ENCODE measurements at places on chromosomes 4 and X.

GRCh38 chr4:64559571-64559970 lies 150.3 kb upstream of the TECRL start:
- no peak for DNase-seq

GRCh38 chr4:110442309-110442708 lies 33.6 kb upstream of the ENPEP start:
- no peak for DNase-seq

- no peak for DNase-seq
These were observed 2.4 kb upstream of the NSUN7 start for GRCh38 chr4:40747207-40747835.

DNA sequence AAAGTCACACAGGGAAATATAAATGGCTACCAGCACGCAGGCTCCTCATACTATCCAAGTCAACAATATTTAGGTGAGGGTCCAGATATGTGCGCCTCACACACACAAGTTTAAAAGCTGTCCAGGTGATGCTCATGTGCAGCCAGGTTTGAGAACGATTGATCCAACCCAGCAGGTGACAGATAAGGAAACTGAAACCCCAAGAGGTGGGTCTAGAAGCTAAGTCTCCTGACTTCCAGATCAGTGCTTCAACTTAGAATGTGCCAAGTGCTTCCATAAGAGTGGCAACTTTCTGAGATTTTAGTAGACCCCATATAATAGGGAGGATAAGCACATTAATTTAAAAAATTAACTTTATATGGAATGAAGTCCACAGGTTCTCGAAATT lies 54.4 kb upstream of the NAP1L5 start:
- DNase-seq = no peak

DNA sequence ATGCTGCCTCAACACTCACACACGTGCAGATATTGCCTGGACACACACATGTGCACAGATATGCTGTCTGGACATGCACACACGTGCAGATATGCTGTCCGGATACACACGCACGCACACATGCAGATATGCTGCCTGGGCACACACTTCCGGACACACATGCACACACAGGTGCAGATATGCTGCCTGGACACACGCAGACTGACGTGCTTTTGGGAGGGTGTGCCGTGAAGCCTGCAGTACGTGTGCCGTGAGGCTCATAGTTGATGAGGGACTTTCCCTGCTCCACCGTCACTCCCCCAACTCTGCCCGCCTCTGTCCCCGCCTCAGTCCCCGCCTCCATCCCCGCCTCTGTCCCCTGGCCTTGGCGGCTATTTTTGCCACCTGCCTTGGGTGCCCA lies 14.7 kb downstream of the FGFRL1 start:
- DNase-seq = peak; percentile 47

- DNase-seq = no peak
These were observed 17.8 kb downstream of the JADE1 start for GRCh38 chr4:128827296-128827695.

DNA sequence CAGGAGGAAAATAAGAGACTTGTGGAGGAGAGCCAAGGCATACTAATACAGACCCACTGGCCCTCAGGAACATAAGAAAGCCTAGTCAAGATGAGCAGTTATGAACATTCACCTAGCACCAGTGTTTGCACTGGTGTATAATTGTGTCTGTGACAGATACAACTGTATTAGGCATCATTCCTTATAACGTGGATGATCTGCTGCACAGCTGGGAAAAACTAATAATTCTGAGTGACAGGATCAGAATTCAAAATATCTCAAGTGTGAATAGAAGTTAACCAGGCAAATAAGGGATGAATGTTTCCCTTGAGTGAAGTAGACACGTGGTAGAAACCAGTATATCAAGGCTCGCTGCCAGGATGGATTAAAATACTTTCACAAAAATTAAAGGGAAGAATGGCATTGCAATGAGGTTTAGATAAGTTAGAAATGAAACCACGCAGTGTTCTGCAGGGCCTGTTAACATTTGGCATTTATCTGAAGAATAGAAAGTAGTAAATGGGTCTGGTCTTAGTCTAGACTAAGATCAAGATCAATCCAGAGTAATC lies 325.9 kb downstream of the EPHA5 start:
- DNase-seq = no peak

GRCh38 chrX:46169808-46170207 lies 375.4 kb downstream of the ZNF674 start:
- no peak for DNase-seq

- no peak for DNase-seq
These were observed 819.2 kb downstream of the PCDH18 start for GRCh38 chr4:136713140-136713539.

DNA sequence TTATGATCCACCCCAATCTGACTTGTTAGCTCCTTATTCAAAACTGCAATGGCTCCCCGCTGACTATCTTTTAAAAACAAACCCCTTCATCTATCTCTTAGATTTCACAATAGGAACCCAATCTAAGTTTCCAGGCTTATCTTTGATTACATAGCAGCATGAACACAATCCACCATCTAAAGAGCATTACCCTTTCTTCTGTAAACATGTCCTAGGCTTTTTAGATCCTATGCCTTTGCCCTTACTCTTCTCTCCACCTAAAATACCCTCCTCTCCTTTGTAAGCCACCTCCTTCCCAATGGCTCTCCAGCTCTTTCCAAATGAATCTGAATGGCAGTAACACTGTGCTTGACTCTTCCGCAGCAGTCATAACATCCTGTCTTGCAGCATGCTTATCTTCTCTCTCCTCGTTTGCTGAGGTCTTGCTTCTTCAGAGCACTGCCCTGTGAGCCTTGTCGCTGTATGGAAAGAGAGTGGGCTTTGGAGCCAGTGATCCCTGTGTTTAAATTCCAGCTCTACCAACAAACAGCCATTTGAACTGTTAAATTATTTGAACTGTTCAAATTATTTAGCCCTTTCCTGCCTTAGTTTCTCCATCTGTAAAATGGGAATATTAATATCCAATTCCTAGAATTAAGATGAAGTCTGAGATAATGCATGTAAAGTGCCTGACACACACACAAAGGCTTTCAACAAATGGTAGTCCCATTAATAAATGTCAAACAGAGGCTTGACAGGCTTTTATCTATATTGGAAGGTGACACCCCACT lies 16.2 kb upstream of the TSPAN5 start:
- DNase-seq = no peak

DNA sequence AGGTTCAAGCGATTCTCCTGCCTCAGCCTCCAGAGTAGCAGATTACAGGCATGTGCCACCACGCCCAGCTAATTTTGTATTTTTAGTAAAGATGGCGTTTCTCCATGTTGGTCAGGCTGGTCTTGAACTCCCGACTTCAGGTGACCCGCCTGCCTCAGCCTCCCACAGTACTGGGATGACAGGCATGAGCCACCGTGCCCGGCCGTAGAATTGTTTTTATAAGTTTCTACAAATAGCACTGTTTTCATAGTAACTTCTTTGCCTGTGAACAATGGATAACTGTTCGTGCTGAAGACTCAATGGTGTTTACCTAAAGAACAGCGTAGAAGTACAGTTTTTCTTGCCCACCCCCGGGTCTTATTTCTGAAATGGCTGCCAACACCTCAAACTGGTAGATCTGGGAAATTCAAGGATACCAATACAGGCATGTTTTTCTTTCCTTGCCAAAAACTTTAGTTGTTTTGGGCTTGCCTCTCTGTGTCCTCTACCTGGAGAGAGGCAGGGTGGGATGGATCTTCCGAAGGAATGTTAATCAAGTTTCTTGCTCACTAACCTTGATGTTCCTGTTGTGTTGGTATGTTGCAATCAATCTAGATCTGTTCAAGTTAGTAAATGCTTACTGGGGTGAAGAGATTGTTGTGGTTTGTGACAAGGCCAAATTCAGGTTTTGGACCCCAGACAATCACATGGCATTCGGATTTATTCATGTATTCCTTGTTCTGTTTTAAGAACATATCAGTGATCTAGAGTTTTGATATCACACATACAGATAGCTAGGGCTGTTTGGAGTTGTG lies 2.8 kb upstream of the RUFY3 start:
- no peak for DNase-seq

GRCh38 chr4:112552668-112553067 lies 36.7 kb upstream of the NEUROG2 start:
- DNase-seq = no peak

DNA sequence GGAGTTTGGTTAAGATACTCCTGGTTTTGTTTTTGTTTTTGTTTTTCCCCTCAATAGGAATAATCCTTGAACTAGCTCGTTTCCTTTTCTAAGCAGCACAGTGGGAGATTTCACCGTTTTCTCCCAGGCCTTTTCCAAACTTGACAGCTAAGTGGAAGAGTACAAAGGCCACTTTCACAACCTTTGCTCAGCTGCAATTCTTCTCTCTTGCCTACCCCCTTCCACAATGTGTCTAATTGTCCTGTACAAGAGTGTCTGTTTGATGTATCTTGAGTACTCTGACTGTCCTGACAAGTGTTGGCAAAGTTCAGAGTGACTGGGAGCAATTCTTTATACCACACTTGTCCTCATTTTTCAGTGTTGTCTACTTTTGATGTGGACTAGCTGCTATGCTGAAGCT lies 674.3 kb upstream of the AMOT start:
- DNase-seq = no peak

- DNase-seq = no peak
These were observed 297.5 kb downstream of the STPG2 start for GRCh38 chr4:97845758-97846157.

GRCh38 chr4:74230902-74231499 lies 73.1 kb downstream of the MTHFD2L start:
- DNase-seq = peak; percentile 65

DNA sequence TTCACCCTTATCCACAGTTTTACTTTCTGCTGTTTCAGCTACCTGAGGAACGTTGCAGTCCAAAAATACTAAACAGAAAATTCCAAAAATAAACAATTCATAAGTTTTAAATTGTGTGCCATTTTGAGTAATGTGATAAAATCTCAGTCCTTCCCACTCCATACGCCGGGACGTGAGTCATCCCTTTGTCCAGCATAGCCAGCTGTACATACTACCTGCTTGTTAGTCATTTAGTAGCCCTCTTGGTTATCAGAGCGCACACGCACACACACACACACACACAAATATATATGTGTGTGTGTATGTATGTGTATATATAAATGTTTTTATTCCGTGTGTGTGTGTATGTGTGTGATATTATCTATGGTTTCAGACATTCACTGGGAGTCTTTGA lies 4.8 kb upstream of the CCSER1 start:
- DNase-seq = no peak

- DNase-seq = no peak
These were observed 556.4 kb upstream of the CPEB2 start for GRCh38 chr4:14445882-14446281.

GRCh38 chrX:70476166-70476933 lies 31.7 kb downstream of the DLG3 start:
- DNase-seq = no peak

- no peak for DNase-seq
These were observed 6.4 kb upstream of the HAUS7 start for GRCh38 chrX:153476666-153477363.

DNA sequence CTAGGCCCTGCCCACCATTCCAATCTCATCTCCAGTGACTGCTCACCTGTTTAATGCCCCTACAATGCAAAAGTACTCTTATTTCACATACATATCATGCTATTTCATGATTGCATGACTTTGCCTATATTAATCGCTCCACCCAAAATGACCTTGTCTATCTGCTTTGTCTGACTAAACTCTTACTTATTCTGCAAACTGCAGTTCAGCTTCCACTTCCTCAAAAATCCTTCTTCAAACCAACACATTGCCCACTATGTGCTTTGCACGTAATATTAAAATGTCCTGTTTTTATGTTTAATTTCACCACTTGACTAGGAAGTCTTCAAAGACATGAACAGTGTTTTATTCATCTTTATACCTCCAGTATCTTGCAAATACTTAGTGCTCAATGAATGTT lies 229.6 kb downstream of the OPHN1 start:
- DNase-seq = no peak

GRCh38 chrX:54945224-54945623 lies 24.6 kb downstream of the TRO start:
- DNase-seq = no peak

- DNase-seq = no peak
These were observed 175.1 kb downstream of the AR start for GRCh38 chrX:67718926-67719325.

DNA sequence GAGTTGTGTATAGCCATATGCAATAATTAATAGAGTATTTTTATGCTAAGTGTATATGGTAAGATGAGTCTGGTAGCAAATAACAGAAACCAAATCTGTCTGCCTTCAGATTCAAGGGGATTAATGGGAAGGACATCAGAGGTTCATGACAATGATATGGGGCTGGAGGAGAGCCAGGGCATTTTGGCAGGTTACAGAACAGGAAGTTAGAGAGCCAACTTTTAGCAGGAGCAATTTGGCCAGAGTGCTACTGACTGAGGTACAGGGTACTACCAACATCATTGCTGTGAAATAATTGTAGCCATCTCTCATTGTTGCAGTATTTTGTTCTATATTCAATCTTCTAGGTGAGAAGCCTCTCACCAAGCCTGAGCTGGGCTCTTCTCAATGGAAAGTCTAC lies 210.9 kb upstream of the FAM47A start:
- DNase-seq = no peak

- DNase-seq = no peak
These were observed 123.7 kb downstream of the ARHGAP10 start for GRCh38 chr4:147855571-147856009.

- no peak for DNase-seq
These were observed 1368.2 kb downstream of the STIM2 start for GRCh38 chr4:28228561-28229491.

GRCh38 chr4:6095023-6095752 lies 77.0 kb upstream of the C4orf50 start:
- DNase-seq = no peak

DNA sequence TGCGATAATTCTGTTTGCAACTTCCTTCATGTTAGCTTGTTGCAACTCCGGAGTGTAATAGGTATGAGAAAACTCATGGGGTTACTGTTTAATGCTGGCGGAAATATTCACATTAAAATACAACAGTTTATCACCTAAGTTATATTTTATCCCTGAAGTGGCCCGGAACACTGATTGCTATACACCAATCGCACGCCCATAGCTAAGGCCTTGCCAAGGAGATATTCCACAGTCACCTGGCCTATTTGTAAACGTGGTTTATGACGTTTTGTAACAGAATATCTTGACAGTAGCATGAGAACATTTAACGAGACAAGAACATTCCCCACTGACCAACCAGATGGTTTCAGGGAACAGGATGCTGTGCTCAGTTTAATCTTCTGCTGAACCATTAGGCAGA lies 23.2 kb upstream of the FAM90A26 start:
- DNase-seq = no peak

DNA sequence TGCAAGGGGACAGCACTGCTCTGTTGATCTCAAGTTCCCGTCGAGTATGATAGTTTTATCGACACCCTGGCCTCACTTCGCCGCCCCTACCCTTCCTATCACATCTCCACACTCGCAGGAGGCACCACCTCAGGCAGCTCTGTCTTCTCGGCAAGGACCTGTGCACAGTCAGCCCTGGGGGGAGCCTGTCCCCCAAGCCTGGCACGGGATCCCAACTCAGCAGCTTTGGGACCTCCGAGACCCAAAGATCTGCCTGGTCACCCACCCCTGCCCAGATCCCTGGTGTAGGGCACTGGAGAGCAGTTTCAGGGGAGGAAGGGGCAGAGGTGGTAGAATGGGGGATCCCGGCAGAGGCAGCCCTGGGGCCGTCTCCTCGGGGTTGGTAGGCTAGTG lies 18.0 kb upstream of the UBA1 start:
- DNase-seq = no peak

- no peak for DNase-seq
These were observed 24.7 kb upstream of the NAP1L5 start for GRCh38 chr4:88722276-88722780.
